ENCODE measurements at places on chromosomes 3 and 15. TPM values are rescaled to one million over a fixed set of nuclear protein-coding genes. Genes with fewer than 3 reads are reported as not detected.

DNA sequence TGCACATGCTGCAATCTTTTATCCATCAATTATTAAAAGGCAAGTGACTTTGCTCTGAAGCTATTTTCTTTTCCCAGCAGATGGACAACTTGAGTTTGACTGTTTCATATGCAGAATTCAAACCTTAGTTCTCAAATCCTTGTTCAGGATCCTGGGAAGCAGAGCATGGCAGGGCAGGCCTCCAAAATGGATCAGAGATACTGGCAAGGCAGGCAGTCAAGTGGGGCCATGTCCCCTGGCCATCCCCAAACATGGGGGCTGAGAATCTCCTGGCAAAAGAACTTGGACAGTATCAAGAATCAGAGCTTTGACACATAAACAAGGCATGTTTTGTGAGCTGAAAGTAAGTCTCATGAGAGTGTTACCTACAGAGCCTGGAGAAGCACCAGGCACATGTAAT is 122.9 kb upstream of the CTNNB1 start:
- DNase-seq: no peak
- H3K36me3 ChIP-seq: no peaks in the 10 kb centered on the region
- no peak overlapping the region for H3K27ac ChIP-seq
- no peaks in the 10 kb centered on the region for H3K4me1 ChIP-seq

DNA sequence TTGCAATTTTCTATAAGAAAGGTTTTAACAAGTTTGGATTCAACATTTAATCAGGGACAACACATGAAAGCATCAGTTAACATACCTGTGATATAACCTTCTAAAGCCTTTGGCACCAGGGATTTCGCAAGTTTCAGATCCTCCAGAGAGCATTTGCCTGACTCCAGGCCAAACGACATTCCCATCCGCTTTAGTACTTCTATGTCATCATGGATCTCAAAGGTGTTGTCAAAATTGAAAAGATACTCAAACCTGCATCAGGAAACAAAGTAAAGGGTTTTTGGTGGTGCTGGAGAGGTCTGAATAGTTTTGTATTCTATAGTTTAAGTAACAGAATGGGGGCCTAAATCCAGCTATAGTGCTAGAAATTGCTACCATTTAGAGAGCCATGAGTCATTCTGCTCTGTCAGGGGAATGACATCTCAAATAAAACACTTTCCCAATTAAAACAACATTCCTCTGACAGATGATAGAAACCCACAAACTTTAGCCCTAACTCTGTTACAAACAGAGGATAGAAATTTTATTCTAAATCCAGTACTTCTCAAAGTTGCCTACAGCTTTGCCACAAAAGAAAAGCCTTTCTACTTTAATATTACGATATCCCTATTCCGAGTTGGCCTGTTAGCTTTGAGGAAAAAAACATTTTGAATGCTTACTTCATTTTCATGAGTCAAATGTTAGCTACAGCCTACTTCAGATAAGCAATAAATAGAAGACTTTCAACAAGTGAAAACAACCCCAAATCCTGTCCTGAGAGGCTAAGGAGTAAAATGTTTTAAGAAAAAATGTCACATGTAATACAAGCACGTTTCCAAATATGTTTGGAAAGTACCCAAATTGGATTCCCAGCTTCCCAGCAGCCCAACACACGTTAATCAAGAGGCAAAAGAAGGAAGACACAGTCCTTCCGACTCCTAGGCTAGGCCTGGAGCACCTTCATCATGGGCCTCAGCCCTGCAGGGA is 83.4 kb downstream of the ATP1B3 start:
- no peak overlapping the region for H3K4me3 ChIP-seq
- no peaks in the 10 kb centered on the region for H3K4me1 ChIP-seq
- no peaks in the 10 kb centered on the region for H3K36me3 ChIP-seq
- H3K27me3 ChIP-seq: no peaks in the 10 kb centered on the region
- H3K27ac ChIP-seq: no peak overlapping the region
- no peak for DNase-seq

GRCh38 chr15:40498891-40499290 is 28.1 kb downstream of the CHST14 start:
- H3K4me1 ChIP-seq: no peaks in the 10 kb centered on the region
- DNase-seq: no peak
- H3K27me3 ChIP-seq: no peaks in the 10 kb centered on the region
- H3K27ac ChIP-seq: no peak overlapping the region
- H3K4me3 ChIP-seq: no peak overlapping the region

GRCh38 chr3:190013943-190014924 is 106.5 kb downstream of the P3H2 start:
- no peaks in the 10 kb centered on the region for H3K27me3 ChIP-seq
- DNase-seq: no peak
- H3K27ac ChIP-seq: no peak overlapping the region

DNA sequence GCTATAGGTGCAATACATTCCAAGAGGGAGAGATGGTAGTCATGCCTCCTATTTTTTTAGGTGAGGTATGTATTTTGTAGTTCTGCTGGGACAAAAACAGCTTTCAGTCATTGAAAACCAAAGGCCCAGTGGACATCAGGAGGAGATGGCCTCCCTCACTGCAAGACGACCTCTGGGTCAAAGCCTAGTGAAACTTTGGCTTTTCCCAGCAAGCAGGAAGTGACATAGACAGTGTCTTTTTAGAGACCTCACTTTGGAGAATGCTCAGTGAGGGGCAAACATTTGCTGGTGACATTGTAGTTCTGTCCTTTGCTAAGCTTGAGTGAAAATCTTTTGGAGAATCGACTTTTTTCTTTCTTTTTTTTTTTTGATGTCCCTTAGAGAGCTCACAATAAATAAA is 27.3 kb downstream of the LIPC start:
- no peaks in the 10 kb centered on the region for H3K27me3 ChIP-seq
- no peak overlapping the region for H3K4me3 ChIP-seq
- peak overlapping the region; percentile 52 for H3K27ac ChIP-seq
- H3K36me3 ChIP-seq: no peaks in the 10 kb centered on the region
- peaks cover 7% of the 10 kb centered on the region for H3K4me1 ChIP-seq

HACD2 gene
- total RNA-seq: 60.3 TPM

CEMIP gene
- 2.1 TPM for total RNA-seq

DNA sequence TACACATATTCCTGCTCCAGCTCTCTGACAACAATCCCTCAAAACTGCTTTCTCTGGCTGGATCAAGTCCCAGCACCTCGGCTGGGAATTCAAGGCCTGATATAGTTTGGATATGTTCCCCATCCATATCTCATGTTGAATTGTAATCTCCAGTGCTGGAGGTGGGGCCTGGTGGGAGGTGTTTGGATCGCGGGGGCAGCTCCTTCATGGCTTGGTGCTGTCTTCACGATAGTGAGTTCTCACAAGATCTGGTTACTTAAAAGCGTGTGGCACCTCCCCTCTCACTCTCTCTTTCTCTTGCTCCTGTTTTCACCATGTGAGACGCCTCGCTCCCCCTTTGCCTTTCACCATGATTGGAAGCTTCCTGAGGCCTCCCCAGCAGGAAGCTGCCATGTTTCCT is 47.4 kb upstream of the SYN2 start:
- H3K27me3 ChIP-seq: no peaks in the 10 kb centered on the region
- H3K4me1 ChIP-seq: no peaks in the 10 kb centered on the region
- no peak for DNase-seq
- no peak overlapping the region for H3K4me3 ChIP-seq
- no peaks in the 10 kb centered on the region for H3K36me3 ChIP-seq
- no peak overlapping the region for H3K27ac ChIP-seq

DNA sequence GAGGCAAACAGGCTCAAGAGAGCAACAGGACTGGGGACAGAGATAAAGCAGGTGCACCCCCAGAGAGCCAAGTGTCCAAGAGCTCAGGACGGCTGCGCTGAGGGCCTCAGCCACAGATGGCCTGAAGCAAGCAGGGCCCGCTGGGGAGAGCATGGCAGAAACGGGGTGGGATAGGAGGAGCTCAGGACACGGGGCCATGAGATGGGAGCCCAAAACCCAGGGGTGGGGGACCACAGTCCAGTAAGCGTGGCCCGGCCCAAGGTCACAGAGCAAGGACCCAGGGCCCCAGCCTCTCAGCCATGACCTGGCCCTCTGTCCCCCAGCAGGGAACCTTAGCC is 9.5 kb downstream of the DUSP7 start:
- DNase-seq: no peak
- no peak overlapping the region for H3K4me3 ChIP-seq
- H3K27me3 ChIP-seq: no peaks in the 10 kb centered on the region

DNA sequence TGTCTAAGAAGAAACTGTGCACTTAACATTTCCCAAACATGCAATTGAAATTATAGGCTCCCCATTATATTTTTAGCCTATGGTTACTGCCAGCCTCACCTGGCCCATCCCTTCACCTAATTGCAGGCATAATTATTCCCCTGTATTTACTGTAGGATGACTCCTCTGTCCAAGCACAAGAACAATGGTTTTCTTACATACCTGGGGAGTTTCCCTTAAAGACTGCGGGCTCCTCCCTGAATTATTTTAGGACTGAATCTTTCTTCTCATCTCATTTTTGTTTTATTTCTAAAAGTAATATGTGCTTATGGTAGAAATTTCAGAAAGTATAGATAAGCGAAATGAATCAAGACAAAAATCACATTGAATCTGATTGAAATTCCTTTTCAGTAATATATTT is 11.4 kb downstream of the TM4SF1 start:
- H3K27ac ChIP-seq: no peak overlapping the region
- DNase-seq: no peak
- H3K27me3 ChIP-seq: no peaks in the 10 kb centered on the region
- H3K4me1 ChIP-seq: peaks cover 3% of the 10 kb centered on the region

COL6A5 gene
- not detected for total RNA-seq

All from colonic mucosa (tissue), 4 donors.